Fibroblast of mammary gland (primary cell): ENCODE measurements at places on chromosomes 3 and 15.

- no peak for DNase-seq
These were observed 5.7 kb downstream of the CEP19 start for GRCh38 chr3:196706327-196706726.

GRCh38 chr3:171936191-171936841 is 93.2 kb downstream of the TMEM212 start:
- peak; percentile 97 for DNase-seq

GRCh38 chr3:111277226-111277625 is 205.6 kb downstream of the NECTIN3 start:
- peak; percentile 36 for DNase-seq

GRCh38 chr15:84761607-84762131 is 13.3 kb downstream of the ZNF592 start:
- no peak for DNase-seq

GRCh38 chr3:36954452-36955134 is 9.7 kb upstream of the TRANK1 start:
- DNase-seq, result no peak

GRCh38 chr3:134854254-134854653 is 59.2 kb downstream of the EPHB1 start:
- peak; percentile 15 for DNase-seq

DNA sequence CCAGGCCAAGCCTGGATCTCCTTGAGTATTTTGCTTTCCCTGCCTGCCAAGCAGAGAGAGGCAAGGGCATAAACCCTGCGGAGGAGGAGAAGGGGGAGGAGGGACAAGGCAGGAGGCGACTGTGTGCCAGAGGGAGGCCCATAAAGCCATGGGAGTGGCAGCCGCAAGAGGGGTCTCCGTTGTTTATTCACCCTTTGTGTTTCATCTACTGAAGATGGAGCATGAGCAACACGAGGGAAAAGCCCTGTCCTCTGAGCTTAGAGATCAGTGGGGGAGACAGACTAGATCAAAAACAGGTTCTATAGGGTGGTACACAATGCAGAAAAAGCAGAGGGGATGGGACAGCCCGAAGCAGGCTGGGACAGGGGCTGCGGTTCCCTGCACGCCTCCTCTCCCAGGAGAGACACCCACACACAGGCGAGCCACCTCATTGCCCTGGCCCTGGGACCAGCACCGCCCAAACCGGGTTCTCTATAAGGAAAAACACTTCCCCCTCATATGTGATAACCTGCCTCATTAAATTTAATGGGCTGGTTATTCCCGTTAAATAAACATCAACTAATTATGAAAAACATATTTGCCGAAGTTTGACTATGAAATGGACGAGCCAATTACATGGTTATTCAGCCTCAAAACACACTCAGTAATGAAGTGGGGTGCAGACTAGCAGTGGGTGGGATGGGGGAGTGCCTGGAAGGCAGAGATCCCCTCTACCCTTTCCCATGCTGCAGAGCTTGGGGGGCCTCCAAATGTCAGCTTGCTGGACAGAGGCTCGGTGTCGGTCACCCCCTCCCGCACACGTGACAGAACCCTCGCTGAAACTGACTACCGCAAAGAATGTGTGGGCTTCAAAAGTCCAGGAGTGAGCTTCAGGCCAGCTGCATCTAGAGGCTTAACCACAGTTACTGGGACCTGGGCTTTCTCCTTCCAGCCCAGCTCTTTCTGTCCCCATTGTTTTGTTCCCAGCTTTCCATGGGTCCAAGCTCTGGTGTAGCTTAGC is 14.2 kb upstream of the PLXNA1 start:
- DNase-seq, result peak; percentile 37

GRCh38 chr3:140093742-140094141 is 158.8 kb downstream of the CLSTN2 start:
- peak; percentile 88 for DNase-seq

- peak; percentile 73 for DNase-seq
These were observed 16.1 kb upstream of the ATP8B4 start for GRCh38 chr15:50135031-50135551.

- DNase-seq, result peak; percentile 10
These were observed 206.0 kb downstream of the THRB start for GRCh38 chr3:24288496-24289236.

- no peak for DNase-seq
These were observed 203.6 kb upstream of the PDZRN3 start for GRCh38 chr3:73828348-73828747.

DNA sequence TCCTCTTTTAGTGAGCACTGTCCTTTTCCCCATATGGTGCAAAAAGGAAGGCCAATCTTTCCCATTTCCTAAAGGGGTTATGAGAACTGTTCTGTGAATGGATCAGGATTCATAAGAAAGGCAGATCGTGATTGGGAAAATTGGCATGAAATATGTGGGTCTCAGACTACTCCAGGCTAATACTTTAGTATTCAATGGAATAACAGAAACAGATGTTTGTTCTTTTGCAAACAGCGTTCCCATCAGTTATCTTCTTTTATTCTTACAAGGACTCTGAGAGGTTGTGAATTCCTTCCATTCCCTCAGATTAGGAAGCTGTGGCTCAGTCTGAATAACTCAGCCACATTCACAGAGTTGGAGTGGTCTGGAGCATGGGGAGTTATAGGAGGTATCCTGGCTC is 51.3 kb upstream of the MTMR10 start:
- no peak for DNase-seq

- peak; percentile 31 for DNase-seq
These were observed 4.0 kb downstream of the HES1 start for GRCh38 chr3:194139814-194140391.

GRCh38 chr3:144162042-144162441 is 190.4 kb downstream of the DIPK2A start:
- DNase-seq, result peak; percentile 74

- no peak for DNase-seq
These were observed 67.7 kb downstream of the CYP19A1 start for GRCh38 chr15:51270706-51271105.

- DNase-seq, result no peak
These were observed 126.7 kb upstream of the NR2E3 start for GRCh38 chr15:71683411-71684274.

GRCh38 chr15:67196222-67196621 is 58.2 kb downstream of the AAGAB start:
- DNase-seq, result peak; percentile 43

- no peak for DNase-seq
These were observed 123.3 kb upstream of the NANOGP8 start for GRCh38 chr15:35208353-35208752.

- DNase-seq, result peak; percentile 43
These were observed 2.0 kb upstream of the CILP start for GRCh38 chr15:65213241-65213640.

DNA sequence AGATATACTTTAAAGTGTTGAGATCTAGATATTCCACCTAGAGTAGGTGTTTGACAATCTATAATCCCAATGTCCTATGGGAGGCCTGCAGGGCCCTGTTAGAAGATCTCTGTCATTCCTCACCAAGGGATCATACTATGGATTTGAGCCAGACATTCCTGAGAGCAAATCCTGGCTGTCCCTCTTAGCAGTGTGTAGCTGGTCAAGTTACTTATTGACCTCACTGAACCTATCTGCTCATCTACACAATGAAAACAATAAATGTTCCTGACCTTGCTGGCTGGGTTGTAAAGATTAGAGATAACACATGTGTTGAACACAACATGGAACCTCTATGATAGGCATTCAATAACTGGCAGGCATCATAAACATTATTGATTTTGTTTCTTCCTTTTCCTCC is 265.6 kb upstream of the ATP11B start:
- no peak for DNase-seq

- no peak for DNase-seq
These were observed 29.6 kb upstream of the SNRPA1 start for GRCh38 chr15:101324524-101325177.

- DNase-seq, result no peak
These were observed 369.0 kb downstream of the UNC13C start for GRCh38 chr15:54347082-54347827.

GRCh38 chr15:47360305-47360704 is 357.0 kb upstream of the SEMA6D start:
- DNase-seq, result peak; percentile 23

GRCh38 chr3:49673121-49673714 is 933 bp upstream of the APEH start:
- DNase-seq, result no peak

DNA sequence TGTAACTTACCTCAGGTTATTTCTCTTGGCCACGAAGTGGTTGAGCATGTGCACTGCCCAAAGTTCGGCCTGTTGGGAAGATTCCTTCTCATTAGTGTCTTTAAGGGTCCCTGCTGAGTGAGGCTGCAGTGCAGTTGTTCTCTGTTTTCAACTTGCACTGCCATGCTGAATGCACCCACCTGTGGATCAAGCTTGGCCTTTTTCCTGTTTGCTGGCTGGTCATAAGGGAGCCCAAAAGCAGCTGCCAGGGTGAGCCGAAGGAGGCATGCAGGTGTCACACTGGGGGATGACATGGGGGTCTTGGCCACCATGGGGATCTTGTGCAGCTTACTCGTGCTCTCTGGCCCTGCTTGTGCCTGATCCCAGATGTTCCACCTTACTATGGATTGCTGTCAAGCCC is 46.1 kb upstream of the RAF1 start:
- no peak for DNase-seq

GRCh38 chr3:129855832-129856419 is 37.6 kb downstream of the TMCC1 start:
- peak; percentile 70 for DNase-seq

DNA sequence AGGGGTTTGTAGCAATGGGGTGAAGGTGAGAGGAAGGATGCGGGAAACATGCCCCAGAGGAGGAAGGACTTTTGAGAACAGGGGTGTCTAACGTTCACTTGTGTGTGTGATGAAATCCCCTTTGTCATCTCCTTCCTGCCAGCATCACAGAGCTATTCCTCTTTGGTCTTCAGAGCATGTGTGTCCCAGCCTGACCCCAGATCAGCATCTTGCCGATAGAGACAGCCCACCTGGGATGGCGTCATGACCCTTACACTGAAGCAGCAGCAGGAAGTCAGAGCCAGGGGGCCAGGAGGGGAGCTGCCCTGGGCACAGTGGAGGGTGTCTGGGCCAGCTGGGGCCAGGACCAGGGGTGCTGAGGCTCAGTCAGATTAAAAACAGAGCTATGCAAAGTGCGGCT is 29.9 kb upstream of the GRIP2 start:
- DNase-seq, result no peak

- DNase-seq, result peak; percentile 66
These were observed 54.0 kb downstream of the NR1D2 start for GRCh38 chr3:23999012-23999641.

DNA sequence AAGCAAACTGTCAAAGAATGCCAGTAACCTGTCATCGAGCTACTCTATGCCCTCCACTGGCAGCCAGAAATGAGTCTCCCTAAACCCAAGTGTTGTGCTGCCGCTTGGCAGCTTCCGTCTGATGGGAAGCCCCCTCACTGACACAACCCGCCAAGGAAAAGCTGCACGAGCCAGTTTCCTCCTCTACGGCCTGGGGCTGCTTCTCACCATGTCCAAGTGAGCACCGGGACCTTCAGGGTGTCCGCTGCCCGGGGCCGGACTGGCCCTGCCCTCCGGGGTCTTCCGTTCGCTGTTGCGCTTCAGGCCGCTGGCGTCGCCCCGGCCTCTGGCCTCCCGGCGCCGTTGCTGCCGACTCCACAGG is 490 bp downstream of the TOMM70 start:
- DNase-seq, result no peak
